Glutamatergic neuron (in vitro differentiated cells): ENCODE measurements at places on chromosomes 5 and 9. TPM values are rescaled to one million over a fixed set of nuclear protein-coding genes. Genes with fewer than 3 reads are reported as not detected.

The PDLIM4 gene
- total RNA-seq, result 81.6 TPM

The BARHL1 gene
- total RNA-seq, result not detected

The TMEM167A gene
- total RNA-seq, result 145 TPM

GRCh38 chr5:109163336-109163735, 246.4 kb downstream of the PJA2 start:
- H3K4me3 ChIP-seq, result no peak overlapping the region
- no peak for DNase-seq
- peaks cover 12% of the 10 kb centered on the region for H3K4me1 ChIP-seq
- no peaks in the 10 kb centered on the region for H3K36me3 ChIP-seq
- no peak overlapping the region for H3K27ac ChIP-seq
- H3K27me3 ChIP-seq, result peaks cover 1% of the 10 kb centered on the region

DNA sequence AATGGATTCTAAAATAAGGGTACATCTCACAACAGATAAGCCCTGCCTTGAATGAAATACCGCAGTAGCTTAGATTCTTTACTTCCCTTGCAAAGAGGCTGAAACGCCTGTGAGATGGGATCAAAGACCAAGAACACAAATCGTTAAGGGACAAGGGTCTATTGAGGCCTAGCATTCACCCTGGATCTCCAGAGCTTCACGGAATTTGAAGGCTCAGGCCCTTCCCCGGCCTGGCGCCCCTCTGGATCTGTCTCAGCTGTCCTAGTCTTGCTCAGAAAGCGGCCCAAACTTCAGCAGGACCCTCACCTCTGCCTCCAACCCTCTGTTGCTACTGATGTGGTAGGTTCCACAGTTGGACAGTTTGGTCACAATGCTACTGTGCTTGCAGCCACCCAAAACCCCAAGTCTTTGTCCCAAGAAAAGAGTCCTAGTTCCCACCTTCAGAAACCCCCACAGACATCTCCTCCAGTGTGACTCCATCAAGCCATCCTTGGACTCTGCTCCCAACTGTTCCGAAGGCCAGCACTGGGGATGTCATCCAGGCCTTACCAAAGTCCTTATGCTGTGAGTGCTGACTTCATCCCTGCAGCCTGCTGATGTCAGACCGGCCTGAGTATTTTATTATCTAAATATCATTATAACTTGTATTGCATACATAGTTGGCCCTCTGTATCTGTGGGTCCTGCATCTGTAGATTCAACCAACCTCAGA, 9.4 kb downstream of the CORO2A start:
- no peak overlapping the region for H3K27ac ChIP-seq
- H3K4me1 ChIP-seq, result peaks cover 18% of the 10 kb centered on the region
- H3K36me3 ChIP-seq, result no peaks in the 10 kb centered on the region
- no peak overlapping the region for H3K4me3 ChIP-seq
- H3K27me3 ChIP-seq, result peaks cover 3% of the 10 kb centered on the region

The GRHPR gene
- 78.1 TPM for total RNA-seq

GRCh38 chr9:126454215-126454614, 127.6 kb downstream of the MVB12B start:
- peak overlapping the region; percentile 16 for H3K27ac ChIP-seq
- DNase-seq, result no peak
- no peaks in the 10 kb centered on the region for H3K36me3 ChIP-seq
- H3K4me1 ChIP-seq, result peaks cover 45% of the 10 kb centered on the region

GRCh38 chr9:92098638-92099037, 16.6 kb downstream of the SPTLC1 start:
- no peaks in the 10 kb centered on the region for H3K27me3 ChIP-seq
- no peaks in the 10 kb centered on the region for H3K36me3 ChIP-seq
- peaks cover 2% of the 10 kb centered on the region for H3K4me1 ChIP-seq
- H3K4me3 ChIP-seq, result peak overlapping the region; percentile 2
- DNase-seq, result no peak

The DOK3 gene
- total RNA-seq, result 29.2 TPM

- no peak overlapping the region for H3K27ac ChIP-seq
- DNase-seq, result no peak
- no peaks in the 10 kb centered on the region for H3K27me3 ChIP-seq
Observed at GRCh38 chr5:76305775-76306174, 97.3 kb upstream of the IQGAP2 start.

DNA sequence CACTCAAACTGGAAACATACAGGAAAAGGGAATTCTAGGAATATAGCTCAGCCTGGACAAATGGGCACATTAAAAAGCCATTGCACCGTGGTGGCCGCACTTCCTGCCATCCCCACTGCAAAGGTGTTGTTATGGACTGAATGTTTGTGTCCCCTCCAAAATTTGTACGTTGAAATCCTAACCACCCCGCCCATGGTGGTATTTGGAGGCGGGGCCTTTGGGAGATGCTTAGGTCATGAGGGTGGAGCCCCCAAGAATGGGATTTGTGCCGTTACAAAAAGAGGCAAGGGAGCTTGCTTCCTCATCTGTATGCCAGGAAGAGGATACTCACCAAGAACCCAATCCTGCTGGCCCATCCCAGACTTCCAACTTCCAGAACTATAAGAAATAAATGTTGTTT, 1.1 kb upstream of the CMBL start:
- H3K27ac ChIP-seq, result no peak overlapping the region
- peaks cover 13% of the 10 kb centered on the region for H3K4me1 ChIP-seq
- no peak for DNase-seq

DNA sequence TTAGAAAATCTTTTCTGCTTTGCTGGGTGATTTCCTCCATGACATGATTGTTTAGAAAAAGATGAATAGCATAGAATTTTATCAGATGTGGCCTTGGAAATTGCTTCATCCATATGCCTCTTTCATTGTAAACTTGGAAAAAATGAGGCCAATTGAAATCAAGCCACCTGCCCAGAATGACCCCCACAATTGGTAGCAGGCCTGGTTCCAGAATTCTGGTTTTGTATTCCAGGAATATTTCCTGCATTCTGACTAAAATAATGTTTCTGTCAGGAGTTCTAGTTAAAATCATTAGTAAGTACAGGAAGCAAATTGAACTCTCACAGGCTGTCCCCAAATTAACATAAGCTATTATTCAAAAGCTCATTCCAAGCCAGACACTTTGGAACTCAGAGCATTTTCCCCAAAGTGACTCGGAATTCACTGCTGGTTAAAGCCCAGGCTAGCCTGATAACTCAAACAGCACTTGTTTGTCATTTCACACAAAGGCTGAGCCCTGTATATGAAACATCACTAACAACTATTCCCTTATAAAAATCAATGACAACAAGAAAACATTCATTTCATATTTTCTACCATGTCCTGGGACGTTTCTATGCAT, 75.1 kb upstream of the ADCY2 start:
- no peak overlapping the region for H3K27ac ChIP-seq
- peaks cover 5% of the 10 kb centered on the region for H3K4me1 ChIP-seq
- no peak for DNase-seq
- H3K4me3 ChIP-seq, result no peak overlapping the region
- H3K27me3 ChIP-seq, result no peaks in the 10 kb centered on the region

The FBLL1 gene
- 66.2 TPM for total RNA-seq

- no peak overlapping the region for H3K27ac ChIP-seq
- H3K36me3 ChIP-seq, result peaks cover 10% of the 10 kb centered on the region
- no peak overlapping the region for H3K4me3 ChIP-seq
- H3K4me1 ChIP-seq, result no peaks in the 10 kb centered on the region
Observed at GRCh38 chr5:136221340-136221739, 28.4 kb upstream of the SMIM32 start.

GRCh38 chr5:348726-349125, 27.2 kb downstream of the AHRR start:
- H3K27me3 ChIP-seq, result peaks cover 3% of the 10 kb centered on the region
- peaks cover 4% of the 10 kb centered on the region for H3K4me1 ChIP-seq
- H3K36me3 ChIP-seq, result no peaks in the 10 kb centered on the region
- no peak for DNase-seq
- H3K4me3 ChIP-seq, result no peak overlapping the region

GRCh38 chr9:72911816-72912215, 41.0 kb downstream of the ALDH1A1 start:
- H3K4me3 ChIP-seq, result no peak overlapping the region
- no peak overlapping the region for H3K27ac ChIP-seq
- H3K36me3 ChIP-seq, result no peaks in the 10 kb centered on the region

DNA sequence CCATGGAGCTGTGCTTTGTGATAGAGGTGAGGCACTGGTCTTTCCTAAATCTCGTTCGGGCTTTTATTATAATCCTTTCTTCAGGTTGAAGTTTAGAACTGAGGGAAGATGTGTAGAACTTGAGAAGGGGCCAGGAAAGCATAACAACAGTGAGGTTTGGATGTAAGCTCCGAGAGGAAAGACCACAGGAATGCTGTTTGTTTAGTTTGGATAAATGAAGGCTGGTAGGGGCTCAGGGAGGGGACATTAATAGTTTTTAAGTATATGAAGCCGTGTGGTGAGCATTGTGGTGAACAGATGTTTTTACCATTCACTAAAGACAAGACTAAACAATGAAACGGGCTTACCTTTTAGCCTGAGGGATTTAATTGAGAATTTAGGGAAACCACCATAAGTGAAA, 130.8 kb downstream of the ARHGAP26 start:
- no peaks in the 10 kb centered on the region for H3K27me3 ChIP-seq
- H3K27ac ChIP-seq, result no peak overlapping the region

GRCh38 chr9:100028201-100028784, 70.5 kb downstream of the ERP44 start:
- no peaks in the 10 kb centered on the region for H3K27me3 ChIP-seq
- peaks cover 9% of the 10 kb centered on the region for H3K4me1 ChIP-seq
- DNase-seq, result peak; percentile 86
- no peak overlapping the region for H3K27ac ChIP-seq
- peaks cover 9% of the 10 kb centered on the region for H3K36me3 ChIP-seq

- no peak overlapping the region for H3K27ac ChIP-seq
- H3K4me3 ChIP-seq, result no peak overlapping the region
- no peak for DNase-seq
- H3K36me3 ChIP-seq, result peaks cover 11% of the 10 kb centered on the region
- H3K4me1 ChIP-seq, result no peaks in the 10 kb centered on the region
Observed at GRCh38 chr5:135149956-135150723, 116.1 kb upstream of the PITX1 start.
